ENCODE measurements at places on chromosomes 16 and 17. TPM values are rescaled to one million over a fixed set of nuclear protein-coding genes. Genes with fewer than 3 reads are reported as not detected.

RAB37 gene
- 28.5 TPM for total RNA-seq

CNGB1 gene
- total RNA-seq, result not detected

IRX3 gene
- not detected for total RNA-seq

CACNG5 gene
- not detected for total RNA-seq

ACSM5 gene
- not detected for total RNA-seq

IL21R gene
- total RNA-seq, result 31.4 TPM

LGALS9B gene
- total RNA-seq, result not detected

GP1BA gene
- total RNA-seq, result 1.6 TPM

C16orf92 gene
- total RNA-seq, result not detected

RDM1 gene
- not detected for total RNA-seq

SLC35G6 gene
- total RNA-seq, result not detected

- DNase-seq, result no peak
Observed at GRCh38 chr17:50062293-50063243, 6.7 kb downstream of the ITGA3 start.

DNA sequence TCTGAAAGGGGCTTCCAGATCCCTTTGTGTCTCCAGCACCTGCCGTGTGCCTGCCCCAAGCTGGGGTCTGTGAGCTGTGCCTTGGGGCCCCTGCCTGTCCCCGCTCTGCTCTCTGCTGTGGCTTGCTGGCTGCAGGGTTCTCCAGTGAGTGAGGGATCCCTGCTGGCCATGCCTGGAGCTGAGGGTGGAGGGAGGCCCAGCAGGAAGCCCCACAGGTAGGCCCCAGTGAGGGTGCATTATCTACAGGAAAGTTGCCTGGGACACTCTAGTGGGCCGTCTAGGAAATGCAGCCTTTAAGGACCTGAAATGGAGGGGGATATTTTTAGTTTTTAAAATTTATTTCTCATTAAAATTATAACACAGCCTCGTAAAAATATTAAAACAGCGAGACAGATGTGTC, 50.9 kb downstream of the JPH3 start:
- DNase-seq, result no peak

- no peak for DNase-seq
Observed at GRCh38 chr17:1186214-1186820, 6.5 kb upstream of the ABR start.

- no peak for DNase-seq
Observed at GRCh38 chr16:12661656-12662172, 142.0 kb downstream of the CPPED1 start.

- DNase-seq, result no peak
Observed at GRCh38 chr17:65403626-65404025, 157.8 kb downstream of the AXIN2 start.

DNA sequence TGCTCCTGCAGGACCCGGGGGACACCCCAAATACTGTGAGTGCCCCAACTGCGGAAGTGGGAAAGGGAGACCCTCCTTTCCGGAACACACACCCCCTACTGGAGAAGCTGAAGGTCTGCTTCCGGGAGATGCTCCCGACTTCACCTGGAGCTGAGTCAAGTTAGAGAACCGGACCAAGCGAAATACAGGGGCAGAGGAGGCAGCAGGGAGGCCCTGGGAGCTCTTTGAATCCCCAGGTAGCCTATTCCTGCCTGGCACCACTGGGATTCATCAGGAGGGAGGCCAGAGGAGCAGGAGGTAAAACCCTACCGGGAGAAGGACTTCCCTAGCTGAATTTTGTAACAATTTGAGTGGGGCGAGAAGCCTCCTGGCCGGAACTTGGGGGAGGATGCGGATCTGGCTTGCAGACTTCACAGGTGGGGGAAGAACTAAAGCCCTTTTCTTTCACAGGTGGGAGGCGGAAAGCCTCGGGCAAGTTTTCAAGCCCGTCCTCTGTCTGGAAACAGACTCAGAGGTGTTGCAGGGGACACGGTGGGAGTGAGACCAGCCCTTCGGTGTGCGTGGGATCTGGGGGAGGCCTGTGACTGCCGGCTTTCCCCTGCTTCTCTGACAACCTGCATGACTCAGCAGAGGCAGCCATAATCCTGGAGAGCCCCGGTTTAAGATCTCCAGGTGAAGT, 22.4 kb upstream of the TEKT1 start:
- DNase-seq, result peak; percentile 4

DNA sequence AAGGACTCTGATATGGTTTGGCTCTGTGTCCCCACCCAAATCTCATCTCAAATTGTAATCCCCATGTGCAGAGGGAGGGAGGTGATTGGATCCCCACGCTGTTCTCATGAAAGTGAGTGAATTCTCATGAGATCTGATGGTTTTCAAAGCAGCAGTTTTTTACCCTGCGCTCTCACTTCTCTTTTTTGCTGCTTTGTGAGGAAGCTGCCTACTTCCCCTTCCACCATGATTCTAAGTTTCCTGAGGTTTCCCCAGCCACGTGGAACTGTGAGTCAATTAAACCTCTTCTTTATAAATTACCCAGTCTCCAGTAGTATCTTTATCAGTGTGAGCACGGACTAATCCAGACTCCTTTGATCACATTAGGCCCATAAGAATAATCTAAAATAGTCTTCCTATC, 719.7 kb upstream of the CDH8 start:
- DNase-seq, result no peak

- peak; percentile 28 for DNase-seq
Observed at GRCh38 chr16:75065149-75065505, 51.5 kb downstream of the LDHD start.

- DNase-seq, result no peak
Observed at GRCh38 chr17:48067245-48067644, 19.1 kb downstream of the NFE2L1 start.

DNA sequence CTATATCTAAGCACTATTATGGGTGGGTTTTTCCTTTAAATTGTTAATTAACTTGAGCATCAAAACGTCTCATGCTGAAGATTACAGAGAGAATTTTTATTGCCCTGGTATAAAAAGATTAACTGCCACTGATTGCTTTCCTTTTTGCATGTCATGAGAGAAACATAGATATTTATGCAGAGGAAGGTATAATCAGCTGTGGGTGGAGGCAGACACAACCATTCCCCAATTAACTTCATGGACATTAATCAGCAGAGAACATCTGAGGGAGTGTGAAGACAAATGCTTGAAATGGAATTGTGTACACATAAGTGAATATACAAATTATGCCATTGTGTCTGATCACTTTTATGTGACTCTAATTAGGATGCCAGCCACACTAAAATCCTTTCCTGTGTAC, 115.2 kb upstream of the CPHXL start:
- no peak for DNase-seq

DNA sequence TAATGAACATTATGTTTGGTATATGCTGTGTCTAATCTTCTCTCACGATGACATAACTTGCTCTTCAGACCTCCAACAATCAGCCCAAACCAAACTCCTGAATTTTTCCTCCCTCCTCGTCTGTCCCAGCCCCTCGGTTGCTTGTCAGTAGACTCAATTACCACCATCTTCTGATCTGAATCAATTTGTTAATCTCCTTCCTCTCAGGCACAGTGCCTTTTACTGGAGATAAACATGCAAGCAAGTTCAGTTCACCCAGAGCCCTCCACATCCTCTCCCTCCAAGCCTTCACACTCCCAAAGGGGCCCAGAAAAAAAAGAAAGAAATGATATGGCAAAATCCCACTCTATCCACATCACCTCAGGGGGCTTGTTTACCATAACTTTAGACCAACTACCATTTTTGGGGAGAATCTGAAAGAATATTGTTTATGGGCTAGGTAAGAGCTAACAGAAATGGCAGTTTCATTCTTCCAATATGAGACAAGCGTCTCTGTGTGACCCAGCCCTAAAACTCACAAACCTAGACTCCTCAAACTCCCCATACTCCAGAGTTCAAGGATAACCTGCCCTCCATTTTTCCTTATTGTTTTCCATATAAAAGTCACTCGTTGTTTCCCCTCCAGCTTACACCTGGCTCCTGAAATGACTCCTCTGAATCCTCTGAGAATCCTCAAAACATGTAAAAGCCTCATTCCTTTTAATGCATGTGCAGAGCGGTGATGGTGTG, 1.5 kb downstream of the TEX2 start:
- no peak for DNase-seq

DNA sequence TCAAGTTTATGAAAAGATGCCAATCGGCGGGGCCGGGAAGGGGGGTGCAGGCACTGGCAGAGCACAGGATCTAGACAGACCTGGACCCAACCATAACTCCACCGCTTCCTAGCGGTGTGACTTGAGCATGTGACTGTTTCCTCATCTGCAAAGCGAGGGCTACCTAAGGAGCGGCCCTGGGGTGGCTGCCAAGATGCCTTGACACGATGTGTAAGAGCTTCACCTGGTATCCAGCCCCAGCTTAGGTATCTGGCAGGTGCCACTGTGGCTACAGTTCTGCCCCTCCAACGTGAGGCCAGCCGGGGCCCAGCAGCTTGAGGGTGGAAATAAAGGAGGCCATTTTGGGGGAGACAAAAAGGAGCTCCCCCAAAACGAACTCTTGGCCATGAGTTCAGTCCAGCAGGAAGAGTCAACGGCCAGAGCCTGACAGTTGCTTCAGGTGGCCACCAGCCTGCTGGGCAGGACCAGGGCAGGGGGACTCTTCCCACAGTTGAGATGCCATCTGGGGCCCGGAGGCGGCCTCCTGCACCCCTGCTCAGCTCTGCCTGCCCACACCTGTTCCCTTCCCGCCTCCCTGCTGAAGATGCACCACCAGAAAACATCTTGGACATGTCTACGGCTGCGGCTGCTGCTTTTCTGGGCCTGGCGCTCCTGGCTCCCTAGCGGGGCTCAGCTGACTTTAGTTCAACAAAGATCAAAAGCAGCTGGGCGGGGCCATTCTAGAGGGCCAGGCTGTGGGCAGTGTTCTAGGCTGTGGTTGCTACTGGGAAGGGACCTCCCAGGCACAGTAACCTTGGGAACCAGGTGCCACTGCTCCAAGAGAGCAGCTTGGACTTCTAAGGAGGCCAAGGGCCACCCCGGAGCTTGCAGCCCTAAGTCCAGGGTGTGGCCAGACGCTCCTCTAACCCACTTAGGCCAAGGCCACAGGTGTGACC, 3.4 kb upstream of the MTSS2 start:
- no peak for DNase-seq

DNA sequence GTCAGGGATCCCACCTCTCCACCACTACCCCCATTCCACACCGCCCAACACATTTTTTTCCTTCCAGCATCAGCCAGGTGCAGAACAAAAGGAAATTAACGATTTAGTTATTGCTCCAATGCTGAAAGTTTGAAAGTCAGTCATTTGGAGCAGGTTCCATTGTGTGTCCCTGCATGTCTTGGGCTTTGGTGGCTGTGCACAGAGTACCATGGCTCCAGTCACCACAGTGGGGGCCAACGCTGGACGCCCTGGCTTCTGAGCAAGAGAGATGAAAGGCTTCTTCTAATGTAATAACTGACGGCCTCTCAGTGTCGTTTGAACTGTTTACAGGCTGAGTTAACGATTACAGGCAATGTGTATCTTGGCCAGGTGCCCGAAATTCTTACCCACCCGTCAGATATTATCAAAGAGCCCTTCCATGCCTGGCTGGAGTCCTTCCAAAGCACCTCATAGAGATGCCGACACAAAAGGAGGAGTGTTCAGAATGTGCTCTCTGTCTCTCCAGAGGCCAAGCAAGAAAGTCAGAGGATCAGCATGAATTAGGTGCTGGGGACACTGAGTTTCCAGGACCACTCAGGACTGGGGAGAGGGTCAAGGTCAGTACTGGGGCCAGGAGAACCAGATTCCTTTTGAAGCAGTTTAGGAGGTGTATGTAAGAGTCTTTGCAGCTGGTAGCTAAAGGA, 25.9 kb downstream of the RNF43 start:
- no peak for DNase-seq

DNA sequence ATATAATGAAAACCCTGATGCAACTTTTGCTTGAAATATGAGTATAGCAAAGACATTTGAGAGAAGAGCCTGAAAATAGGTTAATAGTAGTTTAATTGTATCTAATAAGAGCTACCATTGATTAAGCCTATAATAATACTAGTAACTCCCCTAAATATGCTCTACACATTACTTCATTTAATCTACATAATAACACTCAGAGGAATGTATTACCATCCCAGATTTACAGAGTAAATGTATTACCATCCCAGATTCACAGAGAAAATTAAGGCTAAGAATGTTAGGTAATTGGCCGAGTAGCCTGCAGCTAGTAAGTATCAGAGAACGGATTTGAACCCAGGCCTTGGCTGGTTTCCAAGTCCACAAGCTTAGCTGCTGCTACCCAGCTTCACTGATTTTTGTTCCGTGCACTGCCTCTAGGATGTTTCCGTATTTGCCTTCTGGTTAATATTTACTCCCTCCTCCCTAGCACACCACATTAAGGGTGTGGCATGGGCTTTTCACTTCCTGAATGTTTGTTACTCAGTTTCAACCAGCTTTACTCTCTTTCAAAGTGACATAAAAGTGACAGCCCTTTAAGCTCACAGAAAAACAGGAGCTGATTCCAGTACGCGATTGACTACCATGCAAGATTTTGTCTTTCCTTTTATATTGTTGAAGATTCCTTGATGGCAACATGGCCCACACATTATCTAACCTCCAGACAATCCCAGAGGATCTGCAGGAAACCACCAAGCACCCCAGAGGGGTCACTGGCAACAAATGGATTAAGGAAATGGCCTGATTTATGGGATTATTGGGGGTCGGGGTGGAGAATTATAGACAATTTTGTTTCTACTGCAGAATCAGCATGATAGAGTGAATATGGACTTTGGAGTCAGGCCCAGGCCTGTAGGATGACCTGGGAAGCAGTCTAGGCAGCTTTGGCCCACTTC, 26.7 kb upstream of the TOX3 start:
- DNase-seq, result no peak

- DNase-seq, result no peak
Observed at GRCh38 chr17:50953831-50954601, 87.9 kb upstream of the TOB1 start.

DNA sequence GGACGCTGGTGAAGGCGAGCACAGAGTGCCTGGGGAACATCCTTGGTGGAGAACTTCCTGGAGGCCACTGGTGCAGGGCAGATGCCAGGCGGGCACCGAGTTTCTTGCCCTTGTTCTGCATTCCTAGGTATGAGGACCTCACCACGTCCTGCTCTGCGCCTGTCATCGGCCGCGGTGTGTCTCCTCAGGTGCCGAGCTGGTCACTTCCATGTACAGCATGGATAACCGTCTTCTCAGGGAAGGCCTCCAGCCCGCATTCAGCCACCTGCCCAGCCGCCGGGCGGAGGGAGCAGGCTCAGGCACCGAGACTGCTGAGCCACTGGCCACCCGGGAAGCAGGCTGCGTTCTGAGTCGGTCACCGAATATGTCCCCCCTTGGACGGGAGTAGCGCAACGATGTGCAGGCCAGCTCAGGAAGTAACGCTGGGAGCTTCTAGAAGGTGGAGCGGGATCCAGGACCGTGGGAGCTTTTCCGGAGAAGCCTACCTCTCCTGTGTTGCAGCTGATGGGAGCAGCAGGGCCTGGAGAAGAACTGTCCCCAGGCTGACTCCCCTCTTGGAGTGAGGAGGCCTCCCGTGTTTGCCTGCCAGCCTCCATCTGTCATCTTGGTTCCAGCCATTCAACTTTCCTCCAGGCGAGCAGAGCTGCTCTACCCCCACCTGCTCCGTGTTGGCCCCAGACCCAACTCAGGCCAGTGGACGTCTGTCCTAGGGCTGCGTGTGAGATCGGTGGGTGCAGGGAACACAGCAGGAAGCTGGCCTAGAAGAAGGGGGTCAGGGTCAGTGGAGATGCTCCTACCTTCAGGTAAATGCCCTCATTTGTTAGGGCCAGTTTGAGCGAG, 2.1 kb upstream of the BAIAP2 start:
- DNase-seq, result no peak

GRCh38 chr17:75809631-75810111, 25.1 kb downstream of the UNK start:
- DNase-seq, result no peak
